SW 1271 (cell line): ENCODE measurements at places on chromosomes 6 and 20.

GRCh38 chr6:108097882-108098281 is 23.3 kb upstream of the OSTM1 start:
- DNase-seq, result no peak

DNA sequence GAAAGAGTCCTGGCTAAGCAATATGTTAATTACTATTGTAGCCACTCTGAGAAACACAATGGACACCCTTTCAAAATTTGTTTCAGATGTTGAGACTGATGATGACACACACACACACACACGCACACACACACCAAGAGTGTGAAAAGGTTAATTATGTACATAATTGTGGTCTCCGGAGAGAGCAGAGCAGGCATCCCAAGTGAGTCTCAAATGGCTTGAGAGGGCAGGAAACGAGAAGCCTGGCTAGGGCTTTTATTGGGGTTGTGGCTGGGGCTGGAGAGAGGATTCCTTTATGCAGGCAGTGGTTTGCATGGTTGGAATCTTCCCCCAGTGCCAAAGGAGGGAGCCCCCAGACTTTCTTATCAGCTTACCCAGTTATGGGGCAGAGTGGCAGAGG is 38.2 kb upstream of the NKX2-4 start:
- DNase-seq, result no peak

DNA sequence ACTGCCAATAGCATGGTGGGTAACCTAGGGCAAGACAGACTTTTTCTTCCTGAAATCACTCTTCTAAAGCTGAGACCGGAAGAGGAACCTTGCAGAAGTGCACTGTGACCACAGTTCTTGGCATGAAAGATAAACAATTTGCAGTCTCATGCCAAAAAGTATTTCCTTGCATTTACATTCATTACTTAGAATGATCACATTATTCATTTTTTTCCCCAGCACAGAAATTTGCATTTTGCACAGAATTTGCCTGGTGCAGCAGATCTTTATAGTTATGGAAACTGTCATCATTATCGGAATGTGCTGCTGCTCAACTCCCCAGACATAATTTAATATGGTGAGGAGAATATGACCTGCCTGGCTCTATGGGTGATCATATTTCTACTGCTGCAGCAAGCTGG is 42.2 kb upstream of the EDN3 start:
- no peak for DNase-seq

GRCh38 chr20:44089987-44090674 is 96.9 kb downstream of the JPH2 start:
- no peak for DNase-seq

GRCh38 chr6:134703206-134703605 is 246.7 kb downstream of the ALDH8A1 start:
- DNase-seq, result no peak
